ENCODE measurements at places on chromosomes 4 and X. TPM values are rescaled to one million over a fixed set of nuclear protein-coding genes. Genes with fewer than 3 reads are reported as not detected.

DNA sequence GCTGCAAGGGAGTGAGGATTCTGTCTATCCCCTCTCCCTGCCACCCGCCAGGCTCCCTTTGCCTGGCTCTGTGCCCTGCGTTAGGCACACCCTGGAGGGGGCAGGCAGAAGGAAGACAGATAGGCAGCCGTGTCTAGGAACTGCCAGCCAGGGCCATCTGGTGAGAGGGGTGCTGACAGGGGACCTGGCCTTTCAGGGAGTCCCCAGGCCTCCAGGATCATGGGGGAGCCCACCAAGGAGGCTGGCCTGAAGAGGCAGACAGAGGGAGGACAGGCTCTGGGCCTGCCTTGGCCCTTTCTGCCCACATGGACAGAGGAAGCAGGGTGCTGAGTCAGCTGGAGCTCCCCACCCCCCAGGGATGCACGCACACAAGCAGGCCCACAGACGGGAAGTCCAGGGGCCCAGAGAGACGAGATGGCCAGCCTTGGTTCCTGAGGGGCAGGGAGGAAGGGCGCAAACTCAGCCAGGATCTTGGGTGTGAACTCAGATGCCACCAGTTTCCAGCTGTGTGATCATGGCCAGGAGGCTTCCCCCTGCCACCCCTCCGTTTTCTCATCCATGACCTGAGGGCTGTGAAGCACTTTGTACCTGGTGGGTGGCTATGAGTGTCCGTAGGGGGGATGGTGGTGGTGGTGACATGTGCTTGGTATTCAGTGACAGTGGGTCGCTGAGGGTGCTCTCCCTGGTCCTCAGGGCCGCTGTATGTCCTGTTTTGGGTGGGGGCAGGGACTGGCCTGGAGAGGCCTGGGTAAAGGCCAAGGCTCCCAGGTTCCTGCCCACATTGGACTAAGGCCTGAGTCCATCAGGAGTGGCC is 1.8 kb downstream of the SH3BP2 start:
- DNase-seq: no peak

GRCh38 chrX:154321594-154321993 is 26.0 kb downstream of the TKTL1 start:
- DNase-seq: no peak

TEX13A gene
- polyA plus RNA-seq: not detected

PI4K2B gene
- polyA plus RNA-seq: 24.3 TPM

Measured in right lung (tissue), 10 donors.